Calu3 (cell line): ENCODE measurements at places on chromosomes 6 and 20. TPM values are rescaled to one million over a fixed set of nuclear protein-coding genes. Genes with fewer than 3 reads are reported as not detected.

- no peak for DNase-seq
Observed at GRCh38 chr6:145267076-145267867, 468.0 kb downstream of the EPM2A start.

GRCh38 chr6:10555625-10556309 lies 34.6 kb downstream of the GCNT2 start:
- DNase-seq, result no peak

DNA sequence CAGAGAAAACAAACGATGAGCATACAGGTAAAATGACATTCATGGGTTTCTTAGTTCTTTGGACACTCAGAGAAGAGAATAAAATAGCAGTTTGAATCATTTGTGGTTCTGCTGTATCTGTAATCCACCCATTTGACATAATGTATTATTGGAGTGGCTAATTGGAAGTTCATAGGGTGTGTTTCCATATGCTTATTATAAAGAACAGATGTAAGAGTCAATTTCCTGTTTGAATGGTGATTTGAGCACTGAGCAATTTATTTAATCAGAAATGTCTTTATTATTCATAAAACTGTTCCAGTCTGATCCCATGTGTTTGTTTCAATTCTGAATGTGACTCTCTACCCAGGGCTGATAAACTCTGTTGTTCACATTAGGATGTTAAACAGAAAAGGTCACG lies 939.1 kb downstream of the KIF16B start:
- DNase-seq, result no peak

DNA sequence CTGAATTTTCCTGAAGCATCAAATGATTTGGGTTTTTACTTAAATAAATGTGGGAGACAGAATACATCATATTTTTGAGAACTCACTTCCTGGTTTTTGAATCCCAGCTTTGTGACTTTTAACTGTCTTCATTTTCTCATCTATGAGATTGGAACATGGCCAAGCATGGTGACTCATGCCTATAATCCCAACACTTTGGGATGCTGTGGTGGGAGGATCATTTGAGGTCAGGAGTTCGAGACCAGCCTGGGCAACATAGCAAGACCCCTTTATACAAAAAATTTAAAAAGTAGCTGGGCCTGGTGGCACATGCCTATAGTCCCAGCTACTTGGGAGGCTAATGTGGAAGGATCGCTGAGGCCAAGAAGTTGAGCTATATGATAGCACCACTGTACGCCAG lies 122.3 kb downstream of the QKI start:
- DNase-seq, result no peak

DNA sequence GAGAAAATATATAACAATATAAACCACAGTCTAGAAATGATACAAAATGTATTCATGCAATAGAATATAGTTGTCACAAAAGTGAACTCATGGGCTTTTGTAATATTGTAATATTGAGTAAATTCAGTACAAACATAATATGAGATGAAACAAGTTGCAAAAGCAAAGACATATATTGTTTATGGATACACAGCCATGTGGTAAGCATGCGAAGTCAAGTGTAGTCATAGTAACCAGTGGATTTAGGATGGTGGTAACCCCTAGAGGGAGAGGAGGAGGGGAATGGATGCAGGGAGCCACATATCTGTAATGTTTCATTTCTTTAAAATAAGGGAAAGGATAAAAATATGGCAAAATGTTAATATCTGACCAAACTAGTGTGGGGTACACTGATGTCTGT lies 47.3 kb downstream of the ARMC2 start:
- DNase-seq, result no peak

GRCh38 chr6:32047855-32048766 lies 9.9 kb downstream of the CYP21A2 start:
- peak; percentile 93 for DNase-seq

- no peak for DNase-seq
Observed at GRCh38 chr6:140599916-140600315, 1225.5 kb upstream of the CITED2 start.

DNA sequence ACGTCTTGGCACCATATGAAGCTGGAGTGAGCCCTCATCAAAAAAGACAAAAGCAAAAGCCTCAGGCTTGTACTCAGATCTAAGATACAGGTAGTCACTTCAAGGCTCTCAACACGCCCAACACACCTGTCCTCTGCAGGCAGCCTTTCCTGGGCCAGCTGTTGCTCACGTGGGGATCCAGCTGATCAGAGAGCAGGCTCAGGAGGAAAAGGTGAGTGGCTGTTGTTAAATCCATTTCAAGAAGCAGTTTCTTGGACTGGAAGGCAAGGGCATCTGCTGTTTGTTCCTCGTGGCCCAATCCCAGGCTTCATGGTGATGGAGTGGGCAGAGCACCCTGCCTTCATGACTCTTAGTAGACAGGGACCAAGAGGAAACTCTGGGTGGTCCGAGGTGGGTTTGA lies 39.6 kb downstream of the ELMO2 start:
- no peak for DNase-seq

DNA sequence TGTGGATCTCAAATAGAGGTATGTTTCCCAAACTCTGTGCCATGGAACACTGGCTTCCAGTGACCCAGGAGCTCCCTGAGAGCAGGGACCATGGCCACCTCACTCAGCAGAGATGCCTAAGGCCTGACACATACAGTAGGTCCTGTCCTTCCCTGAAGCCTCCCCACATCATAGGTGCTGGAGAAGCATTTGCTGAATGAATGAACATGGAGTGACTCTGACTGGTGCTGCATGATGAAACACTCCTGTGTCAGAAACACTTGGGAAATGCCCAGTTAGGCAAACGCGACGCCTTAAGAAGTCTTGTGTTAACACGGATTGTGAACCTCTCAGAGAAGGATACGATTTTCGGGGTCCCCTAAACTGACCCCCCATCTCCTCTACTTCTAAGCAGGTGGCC lies 14.3 kb downstream of the SLA2 start:
- no peak for DNase-seq

DNA sequence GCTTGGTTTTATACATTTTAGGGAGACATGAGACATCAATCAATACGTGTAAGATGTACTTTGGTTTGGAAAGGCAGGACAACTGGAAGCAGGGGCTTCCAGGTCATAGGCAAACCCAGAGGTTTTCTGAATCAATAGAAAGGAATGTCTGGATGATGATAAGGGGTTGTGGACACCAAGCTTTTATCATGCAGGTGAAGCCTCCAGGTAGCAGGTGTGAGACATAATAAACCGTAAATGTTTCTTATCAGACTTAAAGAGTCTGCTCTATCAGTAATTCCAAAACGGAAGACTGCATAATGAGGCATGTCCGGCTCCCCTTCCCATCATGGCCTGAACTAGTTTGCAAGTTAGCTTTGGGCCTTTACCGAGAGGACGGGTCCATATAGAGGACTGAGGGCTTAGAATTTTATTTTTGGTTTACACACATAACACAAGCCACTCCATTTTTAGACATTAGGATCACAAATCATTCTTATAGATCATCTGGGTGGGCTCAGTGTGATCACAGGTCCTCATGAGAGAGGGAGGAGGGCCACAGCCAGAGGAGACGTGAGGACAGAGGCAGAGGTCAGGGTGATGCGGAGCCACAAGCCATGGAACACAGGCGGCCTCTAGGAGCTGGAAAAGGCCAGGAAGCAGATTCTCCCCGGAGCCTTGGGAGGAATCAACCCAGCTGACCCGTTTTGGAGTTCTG lies 10.7 kb upstream of the SERPINB9 start:
- no peak for DNase-seq

- no peak for DNase-seq
Observed at GRCh38 chr6:68958327-68958726, 323.2 kb downstream of the ADGRB3 start.

- DNase-seq, result peak; percentile 81
Observed at GRCh38 chr6:291697-292505, at the start of gene DUSP22. DUSP22 (plus strand) TSS chr6:292487; CDS start chr6:292540, 53 bp downstream.

DNA sequence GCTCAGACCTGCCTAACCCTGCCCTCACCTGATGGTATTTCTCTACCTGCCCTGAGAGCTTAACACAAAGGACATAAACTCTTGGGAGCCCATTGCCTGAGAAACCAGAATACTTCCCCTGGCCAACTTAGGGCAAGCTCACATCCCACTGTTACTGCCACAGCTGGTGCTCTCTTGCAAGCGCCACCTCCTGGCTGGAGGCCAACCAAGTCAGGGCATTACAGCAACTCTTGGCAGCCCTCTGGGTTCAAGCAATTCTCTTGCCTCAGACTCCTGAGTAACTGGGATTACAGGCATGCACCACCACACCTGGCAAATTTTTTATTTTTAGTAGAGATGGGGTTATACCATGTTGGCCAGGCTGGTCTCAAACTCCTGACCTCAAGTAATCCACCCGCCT lies 70.1 kb downstream of the HECA start:
- no peak for DNase-seq

GRCh38 chr6:151147118-151147832 lies 92.5 kb upstream of the AKAP12 start:
- no peak for DNase-seq

DNA sequence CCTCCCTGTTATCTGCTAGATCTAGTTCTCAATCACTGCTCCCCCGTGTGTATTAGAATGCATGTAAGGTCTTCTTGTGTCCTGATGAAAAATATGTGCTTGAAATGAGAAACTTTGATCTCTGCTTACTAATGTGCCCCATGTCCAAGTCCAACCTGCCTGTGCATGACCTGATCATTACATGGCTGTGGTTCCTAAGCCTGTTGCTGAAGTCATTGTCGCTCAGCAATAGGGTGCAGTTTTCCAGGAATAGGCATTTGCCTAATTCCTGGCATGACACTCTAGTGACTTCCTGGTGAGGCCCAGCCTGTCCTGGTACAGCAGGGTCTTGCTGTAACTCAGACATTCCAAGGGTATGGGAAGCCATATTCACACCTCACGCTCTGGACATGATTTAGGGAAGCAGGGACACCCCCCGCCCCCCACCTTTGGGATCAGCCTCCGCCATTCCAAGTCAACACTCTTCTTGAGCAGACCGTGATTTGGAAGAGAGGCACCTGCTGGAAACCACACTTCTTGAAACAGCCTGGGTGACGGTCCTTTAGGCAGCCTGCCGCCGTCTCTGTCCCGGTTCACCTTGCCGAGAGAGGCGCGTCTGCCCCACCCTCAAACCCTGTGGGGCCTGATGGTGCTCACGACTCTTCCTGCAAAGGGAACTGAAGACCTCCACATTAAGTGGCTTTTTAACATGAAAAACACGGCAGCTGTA lies 73.4 kb downstream of the PTPN1 start:
- DNase-seq, result no peak

BTN1A1 gene
- total RNA-seq, result not detected in 2 replicates

COL21A1 gene
- total RNA-seq, result 0.44 and 1.8 TPM in 2 replicates

COL20A1 gene
- total RNA-seq, result 0.44 TPM in 1 of 2 replicates, not detected in the other

ZDHHC14 gene
- 17.3 and 18.6 TPM in 2 replicates for total RNA-seq

RAB44 gene
- not detected in 2 replicates for total RNA-seq

GLP1R gene
- 4.8 and 10.2 TPM in 2 replicates for total RNA-seq

LTB gene
- 0.44 and 1.4 TPM in 2 replicates for total RNA-seq

C20orf144 gene
- 0.45 and 0.76 TPM in 2 replicates for total RNA-seq
